ENCODE measurements at places on chromosomes 2 and 18.

DNA sequence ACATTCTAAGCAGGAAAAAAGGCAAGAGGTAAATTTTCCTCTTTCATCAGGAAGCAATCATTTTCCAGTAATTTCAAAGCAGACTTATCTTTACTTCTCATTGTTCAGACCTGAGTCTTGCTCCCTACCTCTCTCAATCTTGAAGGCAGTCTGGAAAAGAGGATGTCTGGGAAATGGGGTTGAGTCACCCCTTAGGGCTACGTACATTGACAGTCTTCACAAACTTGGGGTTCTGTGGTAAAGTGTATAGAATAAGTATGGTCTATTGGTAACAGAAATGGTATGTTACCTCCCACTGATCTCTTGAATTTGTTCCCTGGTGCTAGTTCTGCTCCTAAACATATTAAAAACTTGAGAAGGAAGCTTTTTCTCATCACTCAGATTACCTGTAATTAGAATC, 361.3 kb downstream of the SS18 start:
- DNase-seq, result no peak

- DNase-seq, result no peak
These were observed 146.4 kb downstream of the PTH2R start for GRCh38 chr2:208552943-208553342.

DNA sequence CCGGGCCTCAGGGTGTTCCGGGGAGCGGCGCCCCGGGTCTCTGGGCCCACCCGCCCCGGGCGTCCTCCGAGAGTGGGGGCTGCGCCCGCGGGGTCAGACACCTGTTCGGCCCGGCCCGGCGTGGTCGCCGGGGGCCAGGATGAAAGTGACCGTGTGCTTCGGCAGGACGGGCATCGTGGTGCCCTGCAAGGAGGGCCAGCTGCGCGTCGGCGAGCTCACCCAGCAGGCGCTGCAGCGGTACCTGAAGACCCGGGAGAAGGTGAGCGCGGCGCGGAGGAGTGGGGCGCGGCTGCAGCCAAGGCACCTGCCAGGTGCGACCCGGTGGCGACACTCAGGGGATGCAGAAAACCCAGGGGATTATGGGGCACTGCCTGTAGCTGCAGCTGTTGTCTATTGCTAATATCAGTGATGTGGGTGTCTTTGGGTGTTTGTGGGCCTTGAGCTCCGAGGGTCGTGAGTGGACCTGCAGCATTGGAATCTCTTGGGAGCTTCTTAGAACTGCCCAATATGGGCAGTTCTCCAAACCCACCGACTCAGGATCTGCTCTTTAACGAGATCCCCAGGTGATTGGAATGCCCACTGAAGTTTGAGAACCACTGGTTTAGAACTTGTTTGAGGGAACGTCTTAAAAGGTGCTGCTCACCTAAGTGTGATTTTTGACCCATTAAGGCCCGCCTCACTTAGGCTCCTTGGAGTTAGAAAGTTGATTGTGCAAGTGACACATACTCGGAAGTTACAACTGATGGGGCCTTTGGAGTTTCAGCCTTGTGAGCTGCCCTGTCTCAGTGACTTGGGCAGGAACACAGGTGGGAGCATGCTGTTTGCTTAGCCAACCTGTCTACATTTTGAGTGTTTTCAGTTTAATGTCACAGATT, 823 bp downstream of the PARD3B start:
- DNase-seq, result no peak

DNA sequence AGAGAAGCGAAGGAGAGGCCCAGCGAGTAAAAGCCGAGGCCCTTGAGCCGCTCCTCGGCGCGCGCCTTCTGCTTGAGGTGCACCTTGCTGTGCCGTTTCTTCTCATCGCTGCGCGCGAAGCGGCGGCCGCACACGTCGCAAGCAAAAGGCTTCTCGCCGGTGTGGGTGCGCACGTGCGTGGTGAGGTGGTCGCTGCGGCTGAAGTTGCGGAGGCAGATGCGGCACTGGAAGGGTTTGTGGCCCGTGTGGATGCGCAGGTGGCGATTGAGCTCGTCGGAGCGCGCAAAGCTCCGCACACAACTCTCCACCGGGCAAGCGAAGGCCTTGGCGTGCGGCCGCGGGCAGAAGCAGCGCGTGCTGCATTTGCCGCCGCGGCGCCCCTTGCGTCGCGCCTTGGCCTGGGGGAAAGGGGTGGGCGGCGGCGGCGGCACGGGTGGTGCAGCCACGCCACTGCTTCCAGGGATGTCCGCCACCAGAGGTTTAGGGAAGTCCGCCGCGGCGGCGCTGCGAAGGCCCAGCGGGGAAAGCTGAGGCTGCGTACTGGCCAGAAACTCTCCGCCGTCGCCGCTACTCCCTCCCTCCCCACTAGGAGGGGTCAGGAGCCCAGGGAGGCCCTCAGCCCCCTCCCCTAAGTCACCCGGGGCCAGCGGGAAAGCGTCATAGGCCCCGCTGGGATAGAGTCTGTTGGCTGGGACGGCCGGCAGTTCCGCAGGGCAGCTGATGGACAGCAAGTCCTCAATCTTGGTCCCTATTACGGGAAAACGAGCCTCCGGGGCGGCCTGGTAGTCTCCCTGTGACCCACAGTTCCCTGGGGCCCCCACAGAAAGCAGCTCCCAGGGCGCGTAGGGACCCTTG, 1.7 kb downstream of the EGR4 start:
- DNase-seq, result no peak

DNA sequence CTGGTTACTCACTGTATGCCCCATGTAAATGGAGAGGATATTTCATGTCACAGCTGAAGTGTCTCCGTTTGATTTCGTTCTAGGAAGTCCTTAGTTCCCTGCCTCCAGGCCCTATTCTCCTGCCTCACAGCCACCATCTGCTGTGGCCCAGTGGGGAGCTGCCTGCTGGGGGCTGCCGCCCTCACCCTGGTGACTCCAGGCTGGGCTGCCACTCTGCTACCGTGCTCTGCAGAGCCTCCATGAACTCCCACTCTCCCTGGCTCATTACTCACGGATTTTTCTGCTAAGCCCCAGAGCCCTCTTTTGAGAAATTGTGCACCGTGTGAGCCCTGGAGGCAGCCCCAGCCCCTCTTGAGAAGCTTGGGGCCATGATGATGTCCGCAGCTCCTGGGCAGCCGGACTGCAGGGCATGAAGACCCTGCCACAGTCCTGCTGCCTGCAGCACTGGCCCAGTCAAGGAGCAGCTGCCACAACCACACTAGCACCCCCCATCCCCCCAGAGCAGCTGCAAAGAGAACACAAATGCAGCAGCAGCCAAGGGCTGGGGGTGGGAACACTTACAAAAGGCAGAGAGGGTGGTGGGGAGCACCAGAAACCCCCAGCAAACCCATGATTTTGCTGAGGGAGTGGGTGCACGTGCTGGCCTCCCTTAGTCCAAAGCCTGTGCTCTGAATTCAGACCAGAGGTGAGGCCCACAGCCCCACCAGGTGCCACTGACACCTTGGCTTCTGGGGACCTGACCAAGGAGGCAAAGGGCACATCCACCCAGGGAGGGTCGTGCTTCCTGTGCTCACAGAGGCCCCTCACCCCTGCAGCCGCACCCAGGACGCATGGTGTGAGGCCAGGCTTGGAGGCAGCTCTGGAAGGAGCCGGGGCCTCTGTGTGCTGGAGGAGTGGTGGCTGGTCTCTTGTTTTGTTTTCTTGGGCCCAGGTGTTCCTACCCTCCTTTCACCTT, 270.2 kb upstream of the RAB6C start:
- no peak for DNase-seq

- no peak for DNase-seq
These were observed 257.7 kb upstream of the TNP1 start for GRCh38 chr2:217117523-217117922.

GRCh38 chr2:216388046-216388884, 16.0 kb upstream of the MARCHF4 start:
- no peak for DNase-seq

GRCh38 chr2:80148906-80149305, 155.6 kb downstream of the LRRTM1 start:
- no peak for DNase-seq

DNA sequence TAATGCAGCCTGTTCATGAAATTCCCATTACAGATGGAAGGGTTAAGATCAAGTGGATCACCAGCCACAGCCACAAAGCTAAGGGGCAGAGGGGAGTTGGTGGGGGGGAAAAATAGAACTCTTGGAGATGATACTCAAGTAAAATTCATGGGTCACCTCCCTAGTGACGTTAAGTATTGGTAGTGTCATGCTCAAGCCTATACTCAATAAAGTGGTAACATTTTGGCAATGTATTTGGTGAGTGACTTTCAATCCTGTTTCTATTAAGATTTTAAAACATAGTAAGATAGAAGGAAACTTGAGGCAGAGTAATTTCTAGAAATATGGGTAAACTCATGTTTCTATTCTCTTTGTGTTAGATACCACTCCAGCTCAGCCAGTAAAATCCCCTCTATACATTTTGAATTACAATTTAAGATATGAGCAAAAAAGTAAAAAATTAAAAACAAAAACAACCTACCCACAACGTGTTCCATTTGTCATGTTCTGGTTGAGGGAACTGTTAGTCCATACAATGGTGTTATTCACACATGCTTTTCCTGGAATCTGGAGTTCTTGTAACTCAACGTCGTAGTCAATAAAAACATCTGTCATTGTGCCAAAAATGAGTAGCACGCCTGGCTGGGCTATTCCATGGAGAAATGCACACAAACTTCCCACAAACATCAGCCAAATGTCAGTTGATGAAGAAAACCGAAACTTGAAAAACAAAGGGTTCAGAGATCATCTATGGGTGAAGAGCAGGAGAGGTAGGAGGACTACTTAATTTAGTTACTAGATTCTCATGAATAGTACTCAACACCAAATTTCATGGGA, 18.1 kb downstream of the ABCB11 start:
- no peak for DNase-seq

GRCh38 chr2:202818321-202818720, 53.2 kb downstream of the ICA1L start:
- no peak for DNase-seq

- no peak for DNase-seq
These were observed 65.1 kb upstream of the ODC1 start for GRCh38 chr2:10513201-10513600.

- DNase-seq, result no peak
These were observed 25.8 kb upstream of the SRD5A2 start for GRCh38 chr2:31606509-31606908.

- DNase-seq, result peak; percentile 28
These were observed 21.0 kb upstream of the PTMA start for GRCh38 chr2:231687133-231687852.

DNA sequence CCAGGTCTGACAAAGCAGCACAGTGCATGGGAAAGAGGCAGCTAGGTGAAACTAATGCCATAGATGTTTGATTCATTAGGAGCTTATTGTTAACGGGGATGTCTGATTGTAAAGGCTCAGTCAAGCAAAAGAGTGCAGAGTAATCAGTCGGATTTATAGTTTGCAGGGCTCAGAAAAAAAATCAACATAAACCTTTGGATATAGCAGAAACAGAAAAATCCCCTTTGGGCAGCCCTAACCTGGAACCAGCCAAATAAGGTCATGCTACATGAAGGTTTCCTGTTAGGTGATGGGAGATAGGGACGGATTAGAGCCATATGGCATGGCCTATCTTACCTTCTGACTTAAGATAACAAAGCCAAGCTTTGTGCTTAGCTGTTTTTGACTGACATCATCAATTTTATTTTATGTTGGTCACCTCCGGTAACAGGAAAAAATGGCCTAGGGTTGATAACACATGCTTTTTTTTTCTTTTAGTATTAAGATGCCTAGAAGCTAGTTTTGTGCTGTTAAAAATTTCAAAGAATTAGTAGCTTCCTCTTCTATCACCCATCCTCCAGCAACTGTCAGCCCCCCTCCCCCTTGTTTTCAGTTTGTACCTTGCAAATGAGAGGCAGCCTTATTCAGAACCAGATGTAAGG, 60.7 kb upstream of the ZEB2 start:
- no peak for DNase-seq

DNA sequence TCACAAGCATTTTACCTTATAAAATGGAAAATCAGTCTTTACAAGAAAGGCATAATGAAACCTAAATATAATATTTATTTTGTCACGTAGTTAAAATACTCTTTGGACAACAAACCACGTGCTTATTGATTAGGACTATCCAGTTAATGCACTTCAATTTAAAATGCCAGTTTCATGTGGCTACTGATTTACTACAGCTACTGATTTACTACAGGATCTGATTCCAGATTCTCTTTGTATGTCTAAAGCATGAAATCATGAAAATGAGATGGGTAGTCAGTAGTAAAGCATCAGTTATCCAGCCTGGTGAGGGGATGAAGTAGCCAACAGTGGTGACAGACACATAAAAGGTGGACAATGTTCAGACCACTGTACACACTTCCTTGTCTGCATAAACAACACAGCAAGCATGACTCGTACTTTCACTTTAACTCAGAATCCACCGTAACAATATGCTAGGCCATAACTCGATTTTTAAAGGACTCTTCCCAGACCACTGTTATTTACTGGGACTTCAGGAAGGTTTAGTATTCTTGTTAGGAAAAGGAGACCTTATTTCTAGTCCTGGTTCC, 24.9 kb downstream of the ACAA2 start:
- DNase-seq, result no peak

GRCh38 chr2:222756951-222757650, 85.6 kb downstream of the MOGAT1 start:
- peak; percentile 45 for DNase-seq

- DNase-seq, result no peak
These were observed 93.4 kb upstream of the ZBTB14 start for GRCh38 chr18:5388896-5389295.

GRCh38 chr2:37767959-37768925, 96.8 kb upstream of the CDC42EP3 start:
- peak; percentile 95 for DNase-seq

All from fibroblast of the aortic adventitia (primary cell).